ENCODE measurements at places on chromosomes 16 and 17.

DNA sequence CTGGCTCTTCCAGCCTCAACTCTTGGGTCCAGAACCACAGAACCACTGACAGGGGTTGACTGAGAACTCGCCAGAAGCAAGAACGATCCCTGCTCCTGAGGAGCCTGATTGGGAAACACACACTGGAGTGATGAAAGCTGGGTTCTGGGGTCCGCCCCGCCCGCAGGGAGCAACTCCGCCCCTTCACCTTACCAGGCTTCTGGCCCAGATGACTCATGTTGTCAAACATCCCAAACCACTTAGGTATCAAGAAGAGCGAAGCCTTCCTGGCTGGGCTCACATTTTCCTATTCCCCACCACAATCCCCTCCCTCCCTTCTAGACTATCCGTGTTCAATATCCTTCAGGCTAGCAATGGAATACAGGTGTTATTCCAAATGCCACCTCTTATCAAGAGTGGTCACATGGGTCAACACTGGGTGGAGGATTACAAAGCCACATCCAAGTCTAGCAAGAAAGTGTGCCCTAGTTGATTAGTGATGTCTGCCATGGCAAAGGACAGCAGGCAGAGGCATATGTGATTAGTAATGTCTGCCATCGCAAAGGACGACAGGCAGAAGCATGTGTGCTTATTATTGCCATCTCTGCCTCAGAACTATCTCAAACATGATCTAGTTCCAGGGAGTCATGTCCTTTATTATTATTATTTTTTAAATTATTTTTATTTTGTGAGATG is 70.5 kb downstream of the TIMM22 start:
- no peak for DNase-seq

DNA sequence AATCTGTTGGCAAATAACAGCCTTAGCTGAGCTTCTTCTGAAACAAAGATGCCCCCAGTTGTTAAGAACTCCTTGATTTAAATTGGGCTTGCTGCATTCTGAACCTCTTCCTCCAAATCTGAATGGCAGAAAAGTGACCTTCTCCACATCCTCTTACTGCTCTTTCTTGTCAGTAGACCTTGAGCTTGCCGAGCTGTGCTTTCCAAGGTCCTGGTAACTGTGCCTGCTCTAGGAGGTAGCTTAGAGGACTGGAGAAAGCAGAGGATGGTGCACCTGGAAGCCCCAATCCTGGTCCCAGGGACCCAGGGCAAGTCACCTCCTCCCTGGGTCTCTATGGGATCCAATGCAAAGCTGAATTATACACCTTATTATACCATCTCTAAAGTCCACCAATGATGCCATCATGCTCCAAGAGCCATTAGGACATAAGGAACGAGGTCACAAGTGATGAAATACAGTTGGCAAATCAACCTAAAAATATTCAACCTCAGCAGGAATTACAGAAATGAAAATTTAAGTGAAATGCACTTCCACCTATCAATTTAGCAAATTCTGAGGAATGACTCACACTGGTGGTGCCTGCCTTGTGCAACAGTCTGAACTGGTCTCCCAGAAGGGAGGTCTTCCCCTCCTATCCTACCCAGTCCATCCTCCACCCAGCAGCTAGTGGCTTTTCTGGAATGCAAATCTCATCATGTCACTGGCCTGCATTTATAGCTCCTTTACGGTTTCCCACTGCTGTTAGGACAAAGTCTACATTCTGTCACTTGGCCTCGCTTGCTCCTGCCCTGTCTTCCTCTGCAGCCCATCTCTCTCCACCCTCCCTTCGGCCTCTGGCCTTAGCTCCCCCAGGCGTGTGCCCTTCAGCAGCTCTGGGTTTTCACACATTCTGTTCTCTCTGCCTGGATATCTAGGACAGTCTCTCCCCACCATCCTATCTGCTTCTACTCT is 36.6 kb downstream of the TOM1L2 start:
- no peak for DNase-seq

DNA sequence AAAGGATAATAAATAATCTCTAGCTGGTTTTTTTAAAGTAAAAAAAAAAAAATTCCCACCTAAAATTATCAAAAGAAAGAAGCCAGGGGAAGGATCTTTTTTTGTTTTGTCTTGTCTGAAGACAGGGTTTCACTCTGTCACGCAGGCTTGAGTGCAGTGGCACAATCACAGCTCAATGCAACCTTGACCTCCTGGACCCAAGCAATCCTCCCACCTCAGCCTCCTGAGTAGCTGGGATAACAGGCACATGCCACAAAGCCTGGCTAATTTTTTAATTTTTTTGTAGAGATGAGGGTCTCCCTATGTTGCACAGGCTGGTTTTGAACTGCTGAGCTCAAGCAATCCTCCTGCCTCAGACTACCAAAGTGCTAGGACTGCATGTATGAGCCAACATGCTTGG is 78.4 kb upstream of the STAC2 start:
- no peak for DNase-seq

DNA sequence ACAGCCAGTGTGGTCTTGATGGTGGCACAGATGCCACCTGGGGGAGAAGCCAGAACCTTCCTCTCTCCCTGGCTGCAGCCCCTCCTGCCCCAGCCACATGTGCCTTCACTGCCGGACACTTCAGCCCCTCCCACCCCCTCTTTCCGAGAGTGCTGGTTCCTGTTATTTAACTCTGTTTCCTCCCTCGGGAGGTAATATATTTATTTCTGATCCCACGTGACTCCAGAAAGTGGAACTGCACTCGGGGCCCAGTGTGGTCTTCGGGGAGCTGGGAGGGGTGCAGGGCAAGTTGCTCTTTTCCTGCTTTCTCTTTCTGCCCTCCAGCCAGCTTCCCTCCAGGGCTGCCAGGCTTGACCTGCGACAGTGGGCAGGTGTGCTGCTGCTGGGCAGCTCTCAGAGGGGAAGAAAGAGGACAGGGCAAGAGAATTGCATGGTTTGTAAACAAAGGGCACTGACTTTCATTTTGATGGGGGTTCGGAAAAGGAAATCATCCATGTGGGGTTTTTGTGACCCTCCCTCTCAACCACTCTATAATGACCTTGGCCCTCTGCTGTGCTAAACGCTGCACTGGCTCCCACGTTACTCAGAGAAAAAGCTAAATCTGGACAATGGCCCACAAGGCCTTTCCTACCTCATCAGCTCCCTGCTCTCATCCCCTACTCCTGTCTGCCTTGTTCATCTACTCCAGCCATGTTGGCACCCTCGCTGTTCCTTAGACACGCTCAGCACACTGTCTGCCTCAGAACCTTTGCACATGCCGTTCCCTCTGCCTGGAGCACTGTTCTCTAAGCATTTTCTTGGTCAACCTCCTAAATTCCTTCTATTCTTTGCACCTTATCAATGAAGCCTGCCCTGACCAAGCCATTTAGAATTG is 8.2 kb upstream of the CIITA start:
- no peak for DNase-seq

GRCh38 chr17:8117980-8118768 is at the start of gene ALOXE3:
Gene ALOXE3, minus strand, starts transcription at chr17:8118514. Its CDS starts 524 bp downstream, at chr17:8117990.
- DNase-seq: no peak

DNA sequence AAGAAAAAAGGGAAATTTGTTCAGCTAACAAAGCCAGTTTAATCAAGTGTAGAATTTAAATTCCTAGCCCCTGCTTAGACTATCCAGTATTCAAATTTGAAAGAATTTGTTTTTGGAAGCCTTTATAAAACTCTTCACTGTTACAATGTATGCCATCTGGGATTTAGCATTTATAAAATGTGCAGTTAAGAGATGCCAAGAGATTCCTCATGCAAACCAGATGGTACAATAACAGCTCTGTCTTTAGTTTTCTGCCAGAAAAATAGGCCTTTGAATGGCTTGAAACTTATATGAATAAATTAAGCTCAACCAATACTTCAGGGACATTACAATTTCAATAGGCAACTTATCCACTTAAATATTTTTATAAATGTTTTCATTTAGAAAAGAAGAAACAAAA is 6.8 kb upstream of the ANKS4B start:
- no peak for DNase-seq

GRCh38 chr17:78498848-78499247 is 78.3 kb downstream of the DNAH17 start:
- no peak for DNase-seq

DNA sequence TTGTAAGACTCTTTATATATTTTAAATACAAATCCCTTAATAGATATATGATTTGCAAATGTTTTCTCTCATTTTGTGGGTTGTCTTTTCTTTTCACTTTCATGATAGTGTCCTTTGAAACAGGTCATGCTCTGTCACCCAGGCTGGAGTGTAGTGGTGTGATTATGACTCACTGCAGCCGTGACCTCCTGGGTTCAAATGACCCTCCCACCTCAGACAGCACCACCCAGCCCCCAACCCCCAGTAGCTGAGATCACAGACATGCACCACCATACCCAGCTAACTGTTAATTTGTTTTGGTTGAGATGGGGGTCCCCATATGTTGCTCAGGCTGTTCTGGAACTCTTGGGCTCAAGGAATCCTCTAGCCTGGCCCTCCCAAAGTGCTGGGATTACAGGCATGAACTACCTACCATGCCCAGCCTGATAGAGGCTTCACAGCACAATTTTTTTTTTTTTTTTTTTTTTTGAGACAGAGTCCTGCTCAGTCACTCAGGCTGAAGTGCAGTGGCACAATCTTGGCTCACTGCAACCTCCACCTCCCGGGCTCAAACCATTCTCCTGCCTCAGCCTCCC is 18.5 kb upstream of the TMIGD1 start:
- no peak for DNase-seq

DNA sequence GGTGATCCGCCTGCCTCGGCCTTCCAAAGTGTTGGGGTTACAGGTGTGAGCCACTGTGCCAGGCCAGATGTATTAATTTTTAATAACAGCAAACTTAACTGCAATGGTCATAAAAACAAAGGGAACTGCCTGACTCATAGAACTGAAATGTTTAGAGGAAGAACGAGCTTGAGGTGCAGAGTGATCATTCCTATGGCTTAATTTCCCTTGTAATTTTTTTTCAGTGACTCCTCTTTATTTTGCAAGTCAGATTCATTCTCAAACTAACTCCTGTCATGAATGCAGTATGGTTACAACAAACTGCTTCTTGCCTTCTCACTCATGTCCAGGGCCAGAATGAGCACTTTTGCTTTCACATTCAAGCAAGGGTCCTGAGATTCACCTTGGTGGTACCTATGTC is 231.3 kb downstream of the HAPSTR1 start:
- no peak for DNase-seq

DNA sequence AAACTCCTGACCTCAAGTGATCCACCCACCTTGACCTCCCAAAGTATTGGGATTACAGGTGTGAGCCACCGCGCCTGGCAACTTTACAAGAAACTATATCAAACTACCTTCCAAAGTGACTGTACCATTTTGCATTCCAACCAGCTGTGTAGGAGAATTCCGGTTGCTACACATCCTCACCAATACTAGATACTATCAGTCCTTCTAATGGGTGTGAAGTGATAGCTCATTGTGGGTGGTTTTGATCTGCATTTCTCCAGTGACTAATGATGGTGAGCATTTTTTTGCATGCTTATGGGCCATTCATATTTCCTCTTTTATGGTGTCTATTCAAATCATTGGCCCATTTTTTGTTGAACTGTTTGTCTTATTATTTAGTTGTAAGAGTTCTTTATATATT is 37.7 kb downstream of the SCNN1B start:
- DNase-seq: no peak

DNA sequence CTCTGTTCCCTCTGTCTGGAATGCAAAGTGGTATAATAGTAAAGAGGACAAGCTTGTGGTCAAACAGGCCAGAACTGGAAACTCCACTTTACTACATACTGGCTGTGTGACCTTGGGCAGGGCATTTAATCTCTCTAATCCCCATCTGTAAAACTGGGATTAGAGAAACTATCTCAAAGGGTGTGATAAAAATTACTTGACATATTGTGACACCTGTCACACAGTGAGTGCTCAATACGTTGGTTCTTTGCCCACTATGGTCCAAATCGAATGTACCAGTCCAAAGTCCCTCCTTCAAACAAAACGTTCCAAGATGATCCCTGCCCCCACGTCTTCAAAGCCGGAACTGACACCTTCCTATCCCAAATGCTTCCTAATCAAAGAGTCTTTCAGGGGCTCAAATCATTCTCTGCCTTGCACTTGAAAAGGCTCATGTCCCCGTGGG is 734 bp downstream of the PGAP3 start:
- no peak for DNase-seq

GRCh38 chr17:63578027-63578768 is 22.5 kb upstream of the TACO1 start:
- DNase-seq: no peak

GRCh38 chr16:2985462-2985861 is 5.2 kb upstream of the PKMYT1 start:
- DNase-seq: no peak

DNA sequence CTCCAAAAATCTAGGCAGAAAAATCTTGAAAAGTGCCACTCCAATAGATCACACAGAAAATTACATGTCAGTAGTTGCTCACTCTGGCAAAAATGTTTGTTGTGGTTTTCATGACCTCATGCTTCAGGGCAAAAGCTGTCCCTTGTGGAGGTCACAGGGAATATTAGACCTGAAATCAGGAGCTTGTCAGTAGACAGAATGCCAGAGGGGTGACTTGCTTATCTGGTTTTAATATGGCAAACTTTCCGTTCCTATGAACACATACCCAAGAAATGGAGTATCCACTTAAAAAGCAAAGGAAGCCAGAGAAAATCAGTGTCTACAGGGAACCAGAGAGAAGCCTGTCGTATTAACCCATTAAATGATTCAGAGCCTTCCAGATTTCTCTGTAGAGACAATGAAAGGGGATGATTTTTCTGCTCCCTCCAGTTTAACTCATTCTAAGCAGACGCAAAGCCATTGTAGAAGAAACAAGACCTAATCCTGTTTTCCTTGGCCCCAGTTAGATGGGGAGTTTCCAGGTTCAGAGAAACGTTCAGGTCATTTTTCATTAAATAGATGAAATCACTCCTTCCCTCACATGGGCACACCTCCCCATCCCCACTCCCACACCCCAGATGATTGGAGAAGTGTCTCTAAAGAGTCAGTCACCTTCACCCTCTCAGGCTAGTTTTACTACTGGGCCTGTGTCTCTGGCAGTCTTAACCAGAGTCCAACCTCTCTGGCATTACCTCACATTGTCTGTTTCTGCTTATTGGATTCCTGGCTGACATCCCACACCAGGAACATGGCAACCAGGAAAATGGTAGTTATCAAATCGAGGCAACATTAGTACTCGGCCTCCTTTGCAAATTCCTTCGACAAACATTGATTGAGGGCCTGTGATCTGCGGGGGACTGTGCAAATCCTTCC is 6.0 kb downstream of the SOX9 start:
- DNase-seq: no peak

DNA sequence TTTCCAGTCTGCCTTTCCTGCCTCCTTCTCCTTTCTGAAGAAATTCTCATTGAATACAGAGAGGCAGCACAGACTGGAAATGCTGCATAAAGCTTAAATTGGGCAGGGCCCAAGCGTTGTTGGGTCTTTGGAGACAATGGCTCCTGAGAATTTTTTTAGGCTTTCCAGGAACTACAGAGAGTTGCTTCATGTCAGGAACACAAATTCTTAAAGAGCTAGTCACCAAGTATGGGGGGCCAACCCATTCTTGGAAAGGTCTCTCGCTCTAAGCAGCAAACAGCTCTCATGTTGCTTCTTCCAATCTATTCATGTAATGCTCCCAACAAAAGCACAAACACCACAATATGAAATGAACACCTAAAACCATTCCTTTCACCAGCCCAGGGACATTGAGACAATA is 6.9 kb downstream of the HNF1B start:
- DNase-seq: no peak

- DNase-seq: no peak
These were observed 6.2 kb downstream of the MT2A start for GRCh38 chr16:56614549-56614991.

- no peak for DNase-seq
These were observed 3.8 kb downstream of the CMIP start for GRCh38 chr16:81448154-81449131.

- no peak for DNase-seq
These were observed 11.1 kb upstream of the CCDC154 start for GRCh38 chr16:1455190-1456171.

GRCh38 chr16:50796829-50797228 is 54.9 kb downstream of the CYLD start:
- no peak for DNase-seq

Measured in activated CD4-positive, CD25-positive, alpha-beta regulatory T cell (primary cell).